ENCODE measurements at places on chromosomes 3 and 15.

- no peak for DNase-seq
Observed at GRCh38 chr3:160554980-160555379, 10.4 kb downstream of the KPNA4 start.

GRCh38 chr3:126704494-126705214, 614 bp downstream of the CHCHD6 start:
- no peak for DNase-seq

GRCh38 chr3:178353006-178353694, 183.1 kb upstream of the KCNMB2 start:
- DNase-seq, result no peak

DNA sequence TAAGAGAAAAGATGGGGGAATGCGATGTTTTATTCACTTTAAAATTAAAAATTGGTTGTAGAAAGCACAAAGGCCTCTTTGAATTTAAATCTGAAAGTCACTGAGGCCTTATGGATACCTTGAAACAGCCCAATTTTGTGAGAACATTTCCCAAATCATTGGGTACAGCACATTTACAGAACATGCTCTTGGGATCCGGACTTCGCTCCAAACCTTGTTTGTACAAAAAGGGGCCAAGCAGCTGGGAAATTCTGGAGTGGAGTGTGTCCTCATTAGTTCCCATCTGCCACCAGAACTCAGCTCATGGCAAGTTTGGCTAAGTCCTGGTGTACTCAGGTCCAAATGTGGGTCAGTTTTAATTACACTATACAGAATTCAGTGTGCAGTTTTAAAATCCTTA, 254.2 kb downstream of the ZBTB20 start:
- DNase-seq, result no peak

GRCh38 chr15:77060546-77060945, 10.4 kb downstream of the TSPAN3 start:
- DNase-seq, result no peak

DNA sequence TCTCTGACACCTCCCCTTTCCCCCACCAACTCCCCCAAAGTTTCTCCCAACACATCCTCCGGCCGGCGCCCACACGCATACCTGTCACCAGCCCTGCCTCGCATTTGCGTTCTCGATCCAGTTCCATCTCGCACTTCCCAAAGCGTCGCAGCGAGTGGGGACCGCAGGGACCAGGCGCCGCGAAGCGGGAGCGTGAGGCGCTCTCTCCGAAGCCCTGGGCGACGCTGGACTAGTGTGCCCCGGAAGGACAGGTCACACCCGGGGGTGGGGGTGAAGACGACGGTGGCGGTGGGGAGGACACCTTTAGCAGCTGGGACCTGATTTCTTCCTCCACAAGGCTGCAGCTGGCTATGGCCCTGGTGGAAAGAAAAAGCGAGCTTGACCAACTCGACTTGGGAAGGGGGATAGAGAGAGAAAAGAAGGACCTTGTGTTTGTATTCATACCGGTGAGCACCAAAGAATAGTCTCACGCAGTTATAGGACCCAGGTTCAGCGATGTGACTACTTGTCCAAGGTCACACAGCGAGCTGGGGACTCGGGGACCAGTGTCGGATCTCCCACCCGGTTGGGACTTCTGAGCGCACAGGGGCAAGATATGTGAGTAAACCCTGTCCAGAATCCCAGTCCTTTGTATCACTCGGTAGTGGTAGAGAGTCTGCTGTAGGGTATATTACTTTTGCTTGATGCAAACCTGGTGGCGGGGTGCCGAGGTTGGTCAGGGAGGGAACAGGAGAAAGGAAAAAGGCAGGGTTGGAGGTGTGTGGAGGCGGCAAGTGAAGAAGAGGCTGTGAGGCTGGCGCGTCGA, 607 bp upstream of the GHSR start:
- DNase-seq, result no peak

- DNase-seq, result no peak
Observed at GRCh38 chr3:14839236-14839635, 20.5 kb downstream of the FGD5 start.

GRCh38 chr3:43844757-43845156, 154.0 kb downstream of the ABHD5 start:
- DNase-seq, result no peak

- DNase-seq, result no peak
Observed at GRCh38 chr3:82002491-82002890, 241.0 kb upstream of the GBE1 start.

GRCh38 chr3:126658584-126658983, 3.7 kb upstream of the TXNRD3 start:
- DNase-seq, result no peak

- no peak for DNase-seq
Observed at GRCh38 chr3:156600834-156601233, 45.9 kb upstream of the SSR3 start.

GRCh38 chr3:42099020-42099765, 8.0 kb downstream of the TRAK1 start:
- no peak for DNase-seq

- no peak for DNase-seq
Observed at GRCh38 chr3:12905316-12906071, 64.1 kb upstream of the RPL32 start.

DNA sequence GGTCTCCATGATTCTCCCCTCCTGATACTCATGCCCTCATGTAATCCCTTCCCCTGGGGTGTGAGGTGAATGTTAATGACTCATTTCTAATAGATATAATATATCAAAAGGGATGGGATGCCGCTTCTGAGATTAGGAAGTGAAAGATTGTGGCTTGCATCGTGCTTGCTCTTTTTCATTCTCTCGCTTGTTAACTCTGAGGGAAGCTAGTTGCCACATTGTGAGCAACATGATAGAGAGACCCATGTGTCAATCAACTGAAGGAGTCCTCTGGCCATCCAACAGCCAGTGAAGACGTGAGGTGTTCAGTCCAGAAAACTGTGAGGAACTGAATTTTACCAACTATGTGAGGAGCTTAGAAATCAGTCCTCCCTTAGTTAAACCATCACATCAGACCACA, 28.9 kb upstream of the DRD3 start:
- no peak for DNase-seq

- DNase-seq, result no peak
Observed at GRCh38 chr15:100114100-100114499, 227.7 kb downstream of the ADAMTS17 start.

DNA sequence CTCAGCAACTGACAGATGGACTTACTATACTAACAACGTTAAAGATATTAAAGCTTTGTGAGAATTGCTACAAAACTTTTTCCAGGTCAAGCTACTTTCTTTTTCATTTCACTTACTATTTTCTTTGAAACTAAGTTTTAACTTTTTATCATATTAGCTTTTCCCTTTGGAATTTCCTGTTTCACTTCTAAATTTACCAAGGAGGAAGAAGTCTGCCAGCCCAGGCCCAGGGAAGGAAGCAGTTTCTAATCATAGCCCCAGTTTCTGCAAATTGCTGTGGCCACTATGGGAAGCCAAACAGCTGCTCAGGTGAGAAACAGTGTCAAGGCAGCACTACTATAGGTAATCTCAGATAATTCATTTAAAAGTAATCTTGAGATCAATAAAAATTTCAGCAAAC, 18.4 kb downstream of the CYFIP1 start:
- no peak for DNase-seq

- no peak for DNase-seq
Observed at GRCh38 chr3:185210621-185211142, 43.2 kb downstream of the EHHADH start.

- no peak for DNase-seq
Observed at GRCh38 chr15:45785897-45786296, 151.1 kb downstream of the SQOR start.

DNA sequence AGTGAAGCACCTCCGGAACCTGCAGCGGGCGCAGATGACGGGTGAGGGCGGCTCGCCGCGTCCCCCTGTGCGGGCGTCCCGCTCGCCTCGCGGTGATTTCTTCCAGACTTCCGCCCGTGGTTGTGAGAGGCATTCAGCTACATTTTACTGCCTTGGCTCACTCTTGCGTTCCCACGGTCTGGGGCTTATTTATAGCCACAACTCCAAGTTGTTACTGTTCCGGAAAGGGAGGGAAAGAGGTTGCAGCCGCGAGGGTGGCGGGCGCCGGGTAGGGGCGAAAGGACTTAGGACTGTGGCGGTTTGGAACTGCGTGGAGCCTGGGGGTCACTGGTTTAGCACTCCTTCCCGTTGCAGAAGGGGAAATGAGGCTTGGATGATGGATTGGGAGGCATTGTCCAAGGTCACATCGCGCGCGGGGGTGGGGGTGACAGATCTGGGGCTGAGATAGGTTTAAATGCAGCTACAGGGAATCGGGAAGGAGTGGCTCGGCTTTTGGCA, 1.1 kb downstream of the HES1 start:
- peak; percentile 17 for DNase-seq
